Sciatic nerve (tissue), 2 donors: ENCODE measurements at places on chromosomes 3 and 15.

- DNase-seq = no peak
These were observed 412.3 kb downstream of the ERC2 start for GRCh38 chr3:56055951-56056350.

DNA sequence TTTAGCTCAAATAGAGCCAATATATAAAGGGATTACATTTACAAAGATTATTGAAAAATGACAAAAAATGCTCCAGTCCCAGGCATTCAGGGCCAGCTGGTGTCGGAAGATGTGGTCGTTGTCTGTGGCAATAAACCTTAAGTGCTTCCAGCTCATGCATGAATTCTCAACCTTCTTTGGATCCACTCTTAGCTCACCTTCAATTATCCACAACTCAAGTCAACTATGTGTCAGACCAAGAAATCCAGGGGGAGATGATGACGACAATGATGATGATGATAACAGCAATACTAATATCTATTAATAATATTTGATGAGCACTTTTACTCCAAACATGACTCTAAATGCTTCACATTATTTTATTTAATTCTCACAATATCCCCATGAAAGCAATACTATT, 53.6 kb upstream of the PXYLP1 start:
- no peak for DNase-seq

DNA sequence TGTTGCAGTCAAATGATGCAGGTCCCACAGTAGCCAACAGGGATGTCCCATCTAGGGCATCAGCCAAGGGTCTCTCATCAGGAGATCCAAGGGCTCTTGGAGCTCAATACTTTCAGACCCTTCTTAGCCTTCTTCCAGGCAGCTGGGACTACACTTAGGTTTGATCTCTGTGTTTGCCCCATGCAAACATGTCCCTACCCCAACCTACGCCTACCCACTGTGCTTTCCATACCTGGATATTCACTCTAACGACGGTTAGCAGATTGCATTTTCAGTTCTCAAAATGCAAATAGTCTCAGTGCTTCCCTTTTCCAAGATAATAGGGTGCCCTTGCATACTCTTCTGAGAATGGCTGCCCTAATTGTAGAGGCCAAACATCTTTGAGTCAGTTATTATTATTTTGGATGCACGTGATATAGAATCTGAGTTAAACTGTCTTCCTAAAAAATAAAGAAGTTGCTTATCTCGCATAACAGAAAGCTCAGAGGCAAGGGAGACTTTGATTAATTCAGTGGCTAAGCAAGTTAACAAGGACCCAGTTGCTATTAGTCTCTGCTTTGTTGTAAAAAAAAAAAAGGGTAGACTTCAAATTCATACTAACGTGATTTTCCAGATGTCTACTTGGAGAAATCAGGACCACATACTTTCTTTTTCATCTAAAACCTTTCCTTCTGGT, 1.0 kb upstream of the CEP70 start:
- DNase-seq = no peak

- DNase-seq = no peak
These were observed 53.2 kb upstream of the FSTL1 start for GRCh38 chr3:120503727-120504616.

GRCh38 chr3:110101361-110101760, 764.0 kb upstream of the DPPA4 start:
- DNase-seq = no peak

GRCh38 chr3:53668872-53669271, 174.5 kb downstream of the CACNA1D start:
- DNase-seq = no peak

- no peak for DNase-seq
These were observed 223.2 kb upstream of the SOX2 start for GRCh38 chr3:181488536-181488935.

DNA sequence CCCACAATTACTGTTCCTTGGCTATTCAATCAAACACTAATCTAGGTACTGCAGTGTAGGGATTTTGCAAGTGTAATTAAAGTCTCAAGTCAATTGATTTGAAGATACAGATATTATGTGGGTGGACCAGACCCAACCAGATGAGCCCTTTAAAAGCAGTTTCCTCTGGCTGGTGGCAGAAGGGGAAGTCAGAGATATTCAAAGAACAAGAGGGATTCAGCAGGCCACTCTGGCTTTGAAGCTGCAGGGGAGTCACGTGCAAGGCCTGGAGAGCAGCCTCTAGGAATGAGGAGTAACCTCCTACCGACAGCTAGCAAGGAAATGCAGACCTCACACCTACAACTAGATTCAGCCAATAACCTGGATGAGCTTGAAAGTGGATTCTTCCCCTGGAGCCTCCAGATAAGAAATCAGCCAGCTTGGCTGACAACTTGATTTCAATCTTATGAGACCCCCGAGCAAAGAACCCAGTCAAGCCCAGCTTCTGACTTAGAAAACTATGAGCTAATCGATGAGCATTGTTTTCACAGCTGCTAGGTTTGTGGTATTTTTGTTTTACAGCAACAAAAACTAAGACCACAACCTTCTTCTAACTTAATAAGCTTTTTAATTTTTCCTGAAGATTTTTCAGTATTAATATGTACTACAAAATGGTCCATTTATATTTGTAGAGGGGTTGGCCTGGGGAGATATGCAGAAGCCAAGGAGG, 13.4 kb downstream of the HACD2 start:
- no peak for DNase-seq

DNA sequence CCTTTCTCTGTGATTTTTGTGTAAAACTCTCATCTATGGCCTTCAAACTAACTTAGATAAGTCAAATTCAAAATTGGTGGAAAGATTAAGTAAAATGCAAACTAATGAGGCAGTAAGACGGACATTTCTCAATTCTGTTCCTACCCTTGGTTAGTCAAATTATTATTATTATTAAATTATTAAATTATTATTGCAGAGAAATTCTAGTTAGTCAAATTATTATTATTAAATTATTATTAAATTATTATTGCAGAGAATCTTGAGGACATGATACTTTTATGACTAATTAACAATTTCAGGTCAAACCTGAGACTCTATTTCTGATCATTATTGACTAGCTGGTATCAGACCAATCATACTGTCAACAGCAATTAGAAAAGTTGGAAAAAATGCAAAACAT, 845.0 kb upstream of the NECTIN3 start:
- DNase-seq = no peak

- DNase-seq = no peak
These were observed 59.4 kb downstream of the SLC6A6 start for GRCh38 chr3:14461748-14462324.
